Activated B cell treated with CpG ODN at 0.5 μM for 24 hours (primary cell): ENCODE measurements at places on chromosomes 3 and 15.
A peak's percentile ranks its signal among the peaks of the same experiment; 100 is the strongest.

GRCh38 chr3:124373524-124373923 is 356.7 kb upstream of the UMPS start:
- no peak for DNase-seq

GRCh38 chr3:138135833-138136194 is 3.6 kb upstream of the A4GNT start:
- no peak for DNase-seq

- DNase-seq, result no peak
Observed at GRCh38 chr3:13111173-13111872, 38.1 kb upstream of the IQSEC1 start.

DNA sequence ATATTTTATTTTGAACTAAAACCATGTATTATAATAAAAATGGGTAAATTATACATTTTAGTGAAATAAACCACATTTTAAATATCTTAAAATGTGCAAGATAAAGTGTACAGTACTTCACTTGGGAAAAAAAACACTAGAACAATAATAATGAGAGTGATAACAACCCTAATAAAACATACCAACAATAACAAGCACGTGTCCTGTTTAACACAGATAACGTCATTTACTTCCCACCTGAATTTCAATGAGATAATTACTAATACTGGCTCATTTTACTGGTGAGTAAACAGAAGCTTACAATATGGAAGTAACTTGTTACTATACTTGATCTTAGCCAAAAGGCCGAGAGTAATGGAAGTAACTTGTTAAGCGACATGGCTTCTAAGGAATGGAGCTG is 110.2 kb upstream of the PRTG start:
- DNase-seq, result no peak

DNA sequence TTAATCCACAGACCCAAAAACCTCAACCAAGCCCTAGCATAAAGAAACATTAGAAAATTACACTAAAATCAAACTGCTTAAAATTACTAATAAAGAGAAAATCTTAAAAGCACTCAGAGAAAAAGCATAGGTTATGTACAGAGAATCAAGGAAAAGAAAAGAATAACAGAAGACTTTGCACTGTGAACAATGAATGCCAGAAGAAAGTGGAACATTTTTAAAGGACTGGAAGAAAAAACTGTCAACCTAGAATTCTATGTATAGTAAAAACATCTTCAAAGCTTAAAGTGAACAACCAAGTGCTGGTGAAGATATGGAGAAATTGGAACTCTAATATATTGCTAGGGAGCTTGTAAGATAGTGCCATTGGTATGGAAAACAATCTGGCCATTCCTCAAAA is 82.7 kb upstream of the SLC6A11 start:
- no peak for DNase-seq

- no peak for DNase-seq
Observed at GRCh38 chr3:151275091-151275490, 3.3 kb downstream of the P2RY14 start.

GRCh38 chr3:147157631-147158030 is 248.7 kb downstream of the ZIC4 start:
- DNase-seq, result no peak

DNA sequence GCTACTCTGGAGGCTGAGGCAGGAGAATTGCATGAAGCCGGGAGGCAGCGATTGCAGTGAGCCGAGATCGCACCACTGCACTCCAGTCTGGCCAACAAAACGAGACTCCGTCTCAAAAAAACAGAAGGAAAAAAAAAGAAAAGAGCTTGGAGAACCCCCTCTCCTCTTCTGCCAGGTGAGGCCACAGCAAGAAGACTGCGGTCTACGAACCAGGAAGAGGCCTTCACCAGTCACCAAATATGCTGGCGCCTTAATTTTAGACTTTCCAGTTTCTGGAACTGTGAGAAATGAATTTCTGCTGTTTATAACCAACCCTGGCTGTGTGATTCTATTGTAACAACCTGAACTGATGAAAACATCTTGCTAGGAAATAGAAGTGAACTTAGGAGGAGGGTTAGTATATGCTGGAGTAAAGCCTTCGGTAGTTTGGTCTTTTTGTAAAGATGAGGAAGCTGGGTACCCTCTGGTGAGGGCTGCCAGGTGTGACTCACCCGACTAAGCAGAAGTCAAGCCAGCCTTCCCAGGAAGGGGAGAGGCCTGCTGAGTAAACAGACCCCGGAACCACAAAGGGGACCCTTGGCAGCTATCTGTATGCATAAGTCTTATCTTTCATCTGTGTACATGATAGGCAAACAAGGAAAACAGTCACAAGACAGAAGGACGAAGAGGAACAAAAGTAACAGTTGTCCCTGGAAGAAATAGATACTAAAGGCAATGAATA is 78.7 kb downstream of the KLF13 start:
- DNase-seq, result no peak

- DNase-seq, result no peak
Observed at GRCh38 chr3:196007744-196008335, 74.0 kb downstream of the TFRC start.

- DNase-seq, result no peak
Observed at GRCh38 chr3:178193846-178194245, 342.4 kb upstream of the KCNMB2 start.

DNA sequence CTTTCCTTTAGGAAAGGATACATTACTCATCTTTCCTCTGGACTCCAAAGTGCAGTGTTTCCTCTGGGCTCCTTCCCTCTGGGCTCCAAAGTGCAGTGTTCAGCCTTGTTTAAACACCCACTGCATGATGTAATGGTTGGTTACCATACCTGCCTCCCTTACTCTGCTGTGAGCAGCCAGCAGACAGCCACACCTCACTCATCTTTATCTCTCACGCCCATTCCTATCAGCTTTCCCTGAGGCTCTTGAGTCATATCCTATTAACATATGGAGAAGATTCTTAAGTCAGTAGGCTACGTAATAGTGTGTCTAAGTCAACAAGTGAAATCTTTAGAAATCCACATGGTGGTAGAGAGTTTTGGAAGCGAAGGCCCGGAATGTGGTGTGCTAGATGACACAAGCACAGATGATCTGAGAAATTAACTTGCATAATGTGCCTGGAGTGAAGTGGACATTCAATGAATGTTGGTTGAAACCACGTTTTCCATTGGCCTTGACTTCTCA is 97.2 kb upstream of the CTNNB1 start:
- no peak for DNase-seq

GRCh38 chr15:48898032-48898431 is 20.1 kb downstream of the EID1 start:
- DNase-seq, result no peak

- peak; percentile 65 for DNase-seq
Observed at GRCh38 chr3:186617036-186617946, 4.4 kb downstream of the AHSG start.

GRCh38 chr3:197798863-197799262 is 7.8 kb downstream of the LRCH3 start:
- no peak for DNase-seq

DNA sequence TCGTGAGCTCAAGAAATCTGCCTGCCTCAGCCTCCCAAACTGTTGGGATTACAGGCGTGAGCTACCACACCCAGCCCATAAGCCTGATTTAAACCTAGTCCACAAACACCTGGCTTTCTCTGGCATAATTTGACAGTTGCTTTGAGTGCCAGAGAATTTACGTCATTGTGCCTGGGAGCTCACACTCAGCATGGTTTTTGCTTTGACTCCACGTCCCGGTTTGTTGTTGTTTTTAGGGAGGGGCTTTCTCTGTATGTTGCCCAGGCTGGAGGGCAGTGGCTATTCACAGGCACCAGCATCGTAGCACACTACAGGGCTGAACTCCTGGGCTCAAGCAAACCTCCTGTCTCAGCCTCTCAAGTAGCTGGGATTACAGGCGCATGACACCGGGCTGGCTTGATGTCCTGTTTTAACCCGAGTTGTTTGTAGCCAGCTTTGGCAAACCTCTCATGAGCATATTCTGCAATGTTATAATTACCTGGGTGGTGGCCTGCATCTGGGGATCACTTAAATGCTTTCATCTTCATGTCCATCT is 32.7 kb downstream of the CEMIP start:
- no peak for DNase-seq

DNA sequence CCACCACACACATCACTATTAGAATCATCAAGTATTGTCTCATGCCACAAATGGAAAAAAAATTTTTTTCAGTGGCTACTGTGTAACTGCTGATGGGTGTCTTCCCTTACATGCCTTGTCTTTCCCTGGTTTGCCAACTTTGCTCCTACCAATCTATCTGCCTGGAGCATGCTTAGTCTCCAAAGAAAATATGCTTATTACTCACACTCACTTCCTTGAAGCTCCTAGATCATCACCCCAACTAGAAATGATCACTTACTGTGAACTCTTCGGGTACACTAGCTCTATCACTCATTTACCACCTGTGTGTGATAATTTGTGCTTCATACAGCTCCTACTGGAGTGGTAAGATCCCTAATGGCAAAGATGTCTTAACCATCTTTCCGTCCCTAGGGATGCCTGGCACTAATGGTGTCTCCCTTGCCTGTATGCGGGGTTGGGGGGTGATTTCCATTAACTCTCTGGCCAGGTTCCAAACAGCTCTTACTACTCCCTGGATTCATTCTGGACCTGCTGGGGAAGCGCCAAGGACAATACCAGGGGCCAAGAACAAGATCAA is 799 bp downstream of the VPS33B start:
- DNase-seq, result no peak

DNA sequence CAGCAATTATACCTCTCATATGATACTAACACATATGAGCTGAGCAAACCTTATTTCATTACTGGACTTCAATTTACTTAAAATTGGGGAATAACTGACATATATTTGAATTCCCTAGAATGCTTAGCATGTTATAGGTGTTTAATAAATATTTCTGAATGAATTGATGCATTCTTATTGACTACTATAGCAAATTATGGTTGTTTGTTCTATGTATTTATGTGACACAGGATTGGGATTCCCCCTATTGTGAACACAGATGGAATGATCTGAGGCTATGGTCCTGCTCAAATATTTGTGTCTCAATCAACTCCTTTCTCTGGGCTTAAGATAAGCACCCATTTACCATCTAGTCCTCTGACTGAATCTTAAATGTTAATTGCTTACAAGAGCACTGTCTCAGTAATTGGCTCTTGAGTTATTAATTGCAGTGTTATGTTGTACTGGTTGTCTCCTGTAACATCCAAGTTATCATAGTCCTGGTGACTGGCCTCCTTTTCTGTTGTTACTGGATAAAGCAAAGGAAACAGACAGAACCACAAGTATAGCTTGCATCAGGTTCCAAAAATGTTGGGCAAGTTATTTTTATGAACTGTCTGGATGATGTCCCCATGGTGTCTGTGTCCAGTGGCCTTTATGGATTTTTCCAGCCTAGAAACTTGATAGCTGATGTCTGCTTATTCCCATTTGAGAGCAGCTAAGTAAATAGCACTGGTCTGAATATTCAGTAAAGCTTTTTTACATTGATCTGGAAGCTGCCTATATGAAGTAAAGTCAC is 2.3 kb upstream of the UACA start:
- DNase-seq, result no peak

DNA sequence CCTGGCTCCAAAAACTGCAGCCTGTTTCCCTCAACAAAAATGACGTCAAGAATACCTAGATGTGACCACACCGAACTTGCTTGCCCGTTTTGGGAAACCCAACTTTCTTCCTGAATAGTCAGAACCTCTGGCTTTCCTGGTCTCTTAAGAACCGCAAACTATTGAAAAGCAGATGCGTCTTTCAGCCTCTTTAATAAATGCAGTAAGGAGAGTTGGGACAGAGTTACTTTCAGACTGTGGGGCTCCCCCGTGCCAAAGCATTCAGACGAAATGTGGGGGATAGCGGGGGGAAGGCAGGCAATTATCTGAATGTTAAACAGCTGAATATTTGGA is 1.2 kb upstream of the PROK2 start:
- no peak for DNase-seq

- no peak for DNase-seq
Observed at GRCh38 chr3:109050591-109051167, 67.3 kb downstream of the MORC1 start.

GRCh38 chr15:31225356-31225955 is 101.2 kb upstream of the KLF13 start:
- no peak for DNase-seq

- no peak for DNase-seq
Observed at GRCh38 chr15:56017920-56018319, 24.5 kb upstream of the NEDD4 start.

DNA sequence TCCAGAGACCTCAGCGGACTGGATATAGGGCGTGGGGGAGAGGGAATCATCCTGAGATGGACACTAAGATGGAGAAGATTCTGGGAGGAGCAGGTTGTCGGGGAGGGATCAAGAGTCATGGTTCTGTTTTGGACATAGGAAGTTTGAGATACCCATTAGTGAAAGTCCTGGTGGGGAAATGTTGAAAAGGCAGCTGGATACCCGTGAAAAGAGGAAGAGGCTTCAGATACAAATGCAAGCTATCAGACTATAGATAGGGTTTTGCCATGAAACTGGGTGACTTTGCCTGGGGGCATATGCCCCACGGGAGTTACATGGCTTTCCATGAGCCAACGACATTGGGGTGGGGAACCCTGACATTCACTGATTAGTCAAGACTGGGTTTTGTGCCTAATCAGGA is 1.1 kb upstream of the GPR62 start:
- no peak for DNase-seq

GRCh38 chr3:38004415-38005075 is 14.0 kb downstream of the VILL start:
- DNase-seq, result no peak

GRCh38 chr15:74611341-74611740 is 4.3 kb upstream of the CLK3 start:
- no peak for DNase-seq

GRCh38 chr3:9846931-9847488 is 3.2 kb upstream of the RPUSD3 start:
- DNase-seq, result no peak

GRCh38 chr3:71537211-71537611 is 46.3 kb downstream of the FOXP1 start:
- DNase-seq, result no peak

GRCh38 chr3:152610622-152611021 is 224.3 kb upstream of the P2RY1 start:
- no peak for DNase-seq

GRCh38 chr3:50008931-50009330 is 69.0 kb downstream of the RBM6 start:
- DNase-seq, result no peak

DNA sequence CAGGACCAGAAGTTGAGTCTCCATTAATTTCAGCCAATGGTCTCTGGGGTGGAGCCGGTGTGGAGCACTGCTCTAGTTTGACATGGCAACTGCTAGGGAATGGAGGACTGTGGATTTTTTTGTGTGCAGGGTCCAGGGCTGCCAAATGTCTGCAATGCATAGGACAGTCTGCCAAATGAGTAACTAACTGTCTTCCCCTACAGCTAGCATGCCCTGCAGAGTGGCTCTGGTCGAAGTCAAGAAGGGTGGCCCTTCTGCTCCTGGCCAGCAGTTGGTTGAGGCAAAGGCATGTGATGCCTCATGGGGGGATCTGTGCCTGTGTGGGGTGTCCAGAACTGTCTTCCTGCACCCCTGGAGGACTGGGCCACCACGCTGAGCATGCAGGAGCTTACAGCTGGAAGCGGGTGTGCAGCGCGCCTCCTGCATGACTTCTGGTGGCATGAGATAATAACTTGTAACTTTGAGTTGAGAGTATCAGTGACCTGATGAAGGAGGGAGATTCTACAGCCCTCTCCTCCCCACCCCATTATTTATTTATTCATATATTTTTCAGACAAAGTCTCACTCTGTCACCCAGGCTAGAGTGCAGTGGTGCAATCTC is 4.6 kb downstream of the TPRA1 start:
- no peak for DNase-seq

- no peak for DNase-seq
Observed at GRCh38 chr15:78127882-78128281, 3.4 kb downstream of the CIB2 start.
